CD8-positive, alpha-beta memory T cell (primary cell): ENCODE measurements at places on chromosomes 16 and 17. TPM values are rescaled to one million over a fixed set of nuclear protein-coding genes. Genes with fewer than 3 reads are reported as not detected.

DNA sequence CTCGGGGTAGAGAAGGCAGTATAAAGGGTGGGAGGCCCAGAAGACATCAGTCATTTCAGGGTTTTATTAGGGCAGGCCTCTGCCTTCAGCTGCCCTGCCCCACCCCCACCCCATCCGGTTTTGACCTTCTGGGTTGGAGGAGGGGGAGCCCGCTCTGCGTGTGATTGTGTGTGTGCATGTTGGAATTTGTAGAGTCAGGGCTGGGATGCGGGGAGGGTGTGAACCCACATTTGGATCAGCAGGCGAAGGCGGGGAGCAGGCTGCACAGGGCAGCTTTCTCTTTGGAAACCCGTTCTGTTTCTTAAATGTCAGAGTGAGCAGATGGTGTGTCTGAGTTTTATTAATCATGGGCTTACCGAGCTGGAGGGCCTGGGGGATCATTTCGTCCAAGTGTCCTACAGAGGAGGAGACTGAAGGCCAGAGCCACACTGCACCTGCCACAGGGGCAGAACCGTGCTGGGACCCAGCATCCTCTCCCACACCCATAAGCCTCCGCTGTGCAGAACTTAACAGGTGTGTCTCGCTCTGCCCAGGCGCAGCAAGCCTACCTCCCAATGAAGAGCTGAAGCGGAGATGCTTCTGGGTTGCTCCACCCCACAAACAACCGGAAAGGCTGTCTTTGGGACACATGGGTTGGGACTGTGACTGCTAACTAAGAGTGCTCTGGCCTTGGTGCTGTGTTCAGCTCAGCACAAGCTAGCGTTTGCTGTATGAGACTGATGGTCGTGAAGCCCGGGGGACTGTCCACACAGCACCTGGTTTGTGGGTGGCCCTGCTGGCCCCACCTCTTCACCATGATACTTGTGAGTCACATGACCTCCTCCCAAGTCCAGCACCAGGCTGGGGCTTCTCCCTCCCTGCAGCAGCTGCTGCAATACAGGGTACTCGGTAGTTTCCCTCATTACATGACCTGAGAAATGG is 70.9 kb upstream of the GSE1 start:
- H3K4me1 ChIP-seq = no peaks in the 10 kb centered on the region
- no peaks in the 10 kb centered on the region for H3K27me3 ChIP-seq
- H3K4me3 ChIP-seq = no peak overlapping the region
- H3K27ac ChIP-seq = no peak overlapping the region
- no peaks in the 10 kb centered on the region for H3K36me3 ChIP-seq

KIF2B gene
- total RNA-seq = not detected

TMIGD1 gene
- not detected for total RNA-seq

CA7 gene
- total RNA-seq = not detected

DNA sequence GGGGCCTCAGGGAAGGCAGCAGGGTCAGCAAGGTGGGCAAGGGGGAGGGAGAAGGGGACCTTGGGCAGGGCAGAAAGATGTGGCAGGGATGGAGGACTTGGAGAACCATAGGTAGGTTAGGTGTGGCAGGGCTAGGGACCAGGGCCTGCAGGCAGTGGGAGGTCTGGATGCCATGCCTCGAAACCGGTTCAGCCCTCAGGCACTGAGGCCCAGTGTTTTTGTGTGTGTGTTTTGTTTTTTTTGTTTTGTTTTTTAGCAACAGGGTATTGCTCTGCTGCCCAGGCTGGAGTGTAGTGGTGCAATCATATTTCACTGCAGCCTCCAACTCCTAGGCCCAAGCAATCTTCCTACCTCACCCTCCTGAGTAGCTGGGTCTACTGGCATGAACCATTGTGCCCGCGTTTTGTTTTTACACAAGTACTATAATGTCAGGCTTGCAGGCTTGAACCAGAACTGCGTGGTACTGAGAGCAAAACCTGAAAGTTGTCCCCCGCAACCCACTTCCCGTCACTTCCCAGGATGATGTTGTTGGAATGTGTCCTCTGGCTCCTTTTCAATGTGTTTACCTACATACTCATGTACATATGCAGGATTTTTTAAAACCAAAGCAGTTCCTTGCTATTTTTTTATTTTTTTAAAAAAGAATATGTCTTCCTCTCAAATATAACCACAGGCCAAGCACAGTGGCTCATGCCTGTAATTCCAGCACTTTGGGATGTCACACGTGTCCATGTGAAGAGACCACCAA is 12.4 kb downstream of the ODAD4 start:
- H3K27ac ChIP-seq = no peak overlapping the region
- no peaks in the 10 kb centered on the region for H3K36me3 ChIP-seq
- H3K27me3 ChIP-seq = no peaks in the 10 kb centered on the region
- H3K4me3 ChIP-seq = no peak overlapping the region
- DNase-seq = no peak
- no peaks in the 10 kb centered on the region for H3K4me1 ChIP-seq

GRCh38 chr17:65356536-65356935 is 204.9 kb downstream of the AXIN2 start:
- H3K36me3 ChIP-seq = no peaks in the 10 kb centered on the region
- H3K27ac ChIP-seq = no peak overlapping the region
- no peaks in the 10 kb centered on the region for H3K27me3 ChIP-seq
- H3K4me1 ChIP-seq = no peaks in the 10 kb centered on the region
- H3K4me3 ChIP-seq = no peak overlapping the region
- no peak for DNase-seq

DNA sequence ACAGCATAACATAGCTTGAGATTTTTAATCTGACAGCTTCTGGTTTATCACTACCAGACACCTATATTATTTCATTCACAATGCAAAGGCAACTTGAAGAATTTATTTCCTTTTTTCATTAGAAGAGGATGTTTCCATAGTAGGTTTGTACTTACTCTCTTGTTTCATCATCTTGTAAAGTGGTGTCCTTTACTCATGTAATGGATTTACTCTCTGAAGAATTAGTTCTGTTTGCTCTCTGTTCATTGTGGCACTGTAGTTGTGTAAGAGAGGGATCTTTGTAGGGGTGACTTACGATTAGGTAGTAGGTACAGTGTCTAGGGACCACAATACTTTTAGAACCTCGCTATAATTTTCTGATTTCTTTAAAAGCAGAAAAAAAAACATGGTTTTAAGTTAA is 256.1 kb downstream of the BCAS3 start:
- no peak for DNase-seq
- no peak overlapping the region for H3K4me3 ChIP-seq
- no peaks in the 10 kb centered on the region for H3K36me3 ChIP-seq
- no peak overlapping the region for H3K27ac ChIP-seq
- H3K27me3 ChIP-seq = no peaks in the 10 kb centered on the region
- no peaks in the 10 kb centered on the region for H3K4me1 ChIP-seq

MLKL gene
- total RNA-seq = 17.5 TPM

- H3K27me3 ChIP-seq = no peaks in the 10 kb centered on the region
- no peaks in the 10 kb centered on the region for H3K36me3 ChIP-seq
- no peak overlapping the region for H3K27ac ChIP-seq
These were observed 128.7 kb upstream of the ZFHX3 start for GRCh38 chr16:73176577-73177013.

GRCh38 chr16:58086381-58087208 is 42.6 kb downstream of the CFAP20 start:
- no peak overlapping the region for H3K27ac ChIP-seq
- DNase-seq = no peak
- H3K4me1 ChIP-seq = no peaks in the 10 kb centered on the region
- no peaks in the 10 kb centered on the region for H3K27me3 ChIP-seq
- no peak overlapping the region for H3K4me3 ChIP-seq

SRL gene
- not detected for total RNA-seq

TMC5 gene
- total RNA-seq = not detected

DNA sequence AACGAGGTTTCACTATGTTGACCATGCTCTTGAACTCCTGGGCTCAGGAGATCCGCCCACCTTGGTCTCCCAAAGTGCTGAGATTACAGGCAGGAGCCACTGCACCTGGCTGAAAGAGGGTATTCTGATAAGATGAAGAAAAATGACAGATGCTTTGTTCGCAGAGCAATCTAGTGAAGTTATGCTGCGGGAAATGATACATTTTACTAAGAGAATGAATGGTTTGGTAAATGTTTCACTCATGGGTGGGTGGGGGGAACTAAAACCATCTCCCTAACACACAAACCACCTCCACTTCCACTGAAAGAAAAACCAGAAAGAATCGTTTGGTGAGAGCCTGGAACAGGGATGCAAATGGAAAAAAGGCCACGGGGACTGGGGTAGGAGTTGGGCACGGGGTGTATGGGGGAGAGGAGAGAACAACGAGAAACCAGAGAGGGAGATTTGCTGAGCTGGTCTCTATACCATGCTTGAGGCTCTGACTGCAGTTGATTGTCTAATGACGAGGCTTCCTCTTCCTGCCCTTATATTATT is 19.0 kb upstream of the XYLT2 start:
- H3K4me1 ChIP-seq = no peaks in the 10 kb centered on the region
- H3K36me3 ChIP-seq = no peaks in the 10 kb centered on the region
- DNase-seq = no peak
- H3K27me3 ChIP-seq = no peaks in the 10 kb centered on the region
- H3K27ac ChIP-seq = no peak overlapping the region
- H3K4me3 ChIP-seq = no peak overlapping the region

- DNase-seq = no peak
- no peak overlapping the region for H3K4me3 ChIP-seq
- no peaks in the 10 kb centered on the region for H3K27me3 ChIP-seq
- H3K36me3 ChIP-seq = no peaks in the 10 kb centered on the region
These were observed 17.1 kb downstream of the LIG3 start for GRCh38 chr17:34997355-34997862.

- H3K4me3 ChIP-seq = peak overlapping the region; percentile 90
- no peaks in the 10 kb centered on the region for H3K36me3 ChIP-seq
- H3K27ac ChIP-seq = peak overlapping the region; percentile 82
- peak; percentile 68 for DNase-seq
- H3K4me1 ChIP-seq = peaks cover 80% of the 10 kb centered on the region
These were observed 233.6 kb downstream of the SEC14L1 start for GRCh38 chr17:77374170-77374936.

GRCh38 chr17:57601143-57601735 is 143.9 kb downstream of the CCDC182 start:
- peak overlapping the region; percentile 51 for H3K4me3 ChIP-seq
- peaks cover 88% of the 10 kb centered on the region for H3K4me1 ChIP-seq
- peak; percentile 60 for DNase-seq
- no peaks in the 10 kb centered on the region for H3K36me3 ChIP-seq
- H3K27ac ChIP-seq = no peak overlapping the region
- H3K27me3 ChIP-seq = no peaks in the 10 kb centered on the region

- DNase-seq = peak; percentile 51
- no peaks in the 10 kb centered on the region for H3K27me3 ChIP-seq
- H3K4me1 ChIP-seq = no peaks in the 10 kb centered on the region
- H3K36me3 ChIP-seq = no peaks in the 10 kb centered on the region
These were observed 43.9 kb upstream of the TEX2 start for GRCh38 chr17:64306850-64307463.

- no peak overlapping the region for H3K4me3 ChIP-seq
- H3K27me3 ChIP-seq = no peaks in the 10 kb centered on the region
- no peak for DNase-seq
These were observed 114.1 kb downstream of the SPAG9 start for GRCh38 chr17:51006601-51007000.

MED13 gene
- 63.3 TPM for total RNA-seq

GRCh38 chr16:49993579-49993978 is 31.4 kb upstream of the CNEP1R1 start:
- no peak overlapping the region for H3K4me3 ChIP-seq
- no peak overlapping the region for H3K27ac ChIP-seq
- no peaks in the 10 kb centered on the region for H3K27me3 ChIP-seq
- no peaks in the 10 kb centered on the region for H3K4me1 ChIP-seq
- H3K36me3 ChIP-seq = no peaks in the 10 kb centered on the region

DNA sequence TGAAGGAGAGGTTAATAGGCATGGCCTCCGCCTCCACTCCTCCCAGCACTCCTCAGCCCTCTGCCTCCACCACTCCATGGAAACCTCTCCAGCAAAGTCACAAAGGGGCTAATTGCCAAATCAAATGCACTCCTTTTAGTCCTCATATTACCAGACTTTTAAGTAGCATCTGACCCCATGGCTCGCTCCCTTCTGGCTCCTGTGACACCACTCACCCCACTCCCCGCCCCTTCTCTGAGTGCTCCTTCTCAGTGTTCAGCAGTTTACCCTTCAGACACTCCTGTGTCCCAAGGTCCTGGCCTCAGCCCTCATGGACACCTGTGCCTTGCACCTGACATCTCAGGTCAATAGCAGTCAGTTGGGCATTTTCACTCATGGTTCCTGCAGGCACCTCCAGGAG is 243.5 kb upstream of the CCL2 start:
- H3K27me3 ChIP-seq = peaks cover 2% of the 10 kb centered on the region
- H3K36me3 ChIP-seq = no peaks in the 10 kb centered on the region
- no peak overlapping the region for H3K4me3 ChIP-seq
- DNase-seq = no peak
- no peak overlapping the region for H3K27ac ChIP-seq

DNA sequence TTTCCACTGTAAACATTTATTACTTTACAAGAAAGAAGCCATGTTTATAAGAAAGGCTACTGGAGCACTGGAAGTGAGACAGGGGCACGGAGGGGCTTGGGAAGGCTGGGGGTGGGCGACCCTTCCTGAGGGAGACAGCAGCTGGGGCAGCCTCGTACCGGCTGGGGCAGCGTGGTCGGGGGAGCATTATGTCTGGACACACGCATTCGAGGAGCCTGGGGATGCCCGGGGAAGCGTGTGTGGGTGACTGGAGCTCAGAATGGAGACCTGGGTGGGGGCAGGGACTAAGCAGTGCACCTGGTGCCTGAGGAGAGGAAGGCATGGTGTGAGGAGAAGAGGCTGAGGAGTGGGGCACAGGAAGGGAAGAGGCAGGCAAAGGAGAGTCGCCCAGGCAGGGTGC is 64.5 kb downstream of the SRCIN1 start:
- no peaks in the 10 kb centered on the region for H3K4me1 ChIP-seq
- DNase-seq = no peak
- H3K4me3 ChIP-seq = no peak overlapping the region
- no peak overlapping the region for H3K27ac ChIP-seq
- H3K36me3 ChIP-seq = no peaks in the 10 kb centered on the region

KRT12 gene
- total RNA-seq = not detected

- H3K27me3 ChIP-seq = no peaks in the 10 kb centered on the region
- H3K36me3 ChIP-seq = peaks cover 20% of the 10 kb centered on the region
- DNase-seq = peak; percentile 61
- H3K4me3 ChIP-seq = peak within 1 kb of the TSS; percentile 89
- peaks cover 94% of the 10 kb centered on the region for H3K4me1 ChIP-seq
- H3K27ac ChIP-seq = peak within 1 kb of the TSS; percentile 74
These were observed at the start of gene SNX20 for GRCh38 chr16:50681021-50681885. Gene SNX20, minus strand, starts transcription at chr16:50681312. Its CDS starts 3,786 bp downstream, at chr16:50677526.

NHLRC4 gene
- total RNA-seq = 0.55 TPM

DNA sequence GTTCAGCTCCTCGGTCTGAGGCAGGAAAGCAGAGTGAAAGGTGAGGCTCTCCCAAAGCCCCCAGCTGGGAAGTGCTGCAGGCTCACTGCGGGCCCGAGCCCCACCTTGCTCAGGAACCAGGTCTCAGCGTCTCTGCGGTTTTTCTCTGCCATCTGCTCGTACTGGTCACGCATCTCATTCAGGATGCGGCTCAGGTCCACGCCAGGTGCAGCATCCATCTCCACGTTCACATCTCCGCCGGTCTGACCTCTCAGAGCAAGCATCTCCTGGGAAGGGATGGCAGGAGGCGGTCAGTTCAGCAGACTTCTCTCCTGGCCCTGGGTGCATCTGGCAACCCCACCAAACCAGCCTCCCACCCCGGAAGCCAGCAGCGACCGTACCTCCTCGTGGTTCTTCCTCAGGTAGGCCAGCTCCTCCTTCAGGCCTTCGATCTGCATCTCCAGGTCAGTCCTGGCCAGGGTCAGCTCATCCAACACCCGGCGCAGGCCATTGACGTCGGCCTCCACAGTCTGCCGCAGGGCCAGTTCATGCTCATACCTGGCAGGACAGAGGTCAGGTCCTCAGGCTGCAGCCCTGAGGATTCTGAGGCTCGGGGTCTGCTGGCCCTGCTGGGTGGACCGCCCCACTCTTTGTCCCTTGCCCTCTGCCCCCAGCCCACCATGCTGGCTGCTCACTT is 1.5 kb downstream of the KRT16 start:
- no peak for DNase-seq
- no peak overlapping the region for H3K27ac ChIP-seq
- H3K4me1 ChIP-seq = no peaks in the 10 kb centered on the region
- no peaks in the 10 kb centered on the region for H3K27me3 ChIP-seq
